Stimulated activated naive CD4-positive, alpha-beta T cell (primary cell): ENCODE measurements at places on chromosomes 7 and 10.

- no peak for DNase-seq
These were observed 515 bp downstream of the BEND7 start for GRCh38 chr10:13528123-13528874.

DNA sequence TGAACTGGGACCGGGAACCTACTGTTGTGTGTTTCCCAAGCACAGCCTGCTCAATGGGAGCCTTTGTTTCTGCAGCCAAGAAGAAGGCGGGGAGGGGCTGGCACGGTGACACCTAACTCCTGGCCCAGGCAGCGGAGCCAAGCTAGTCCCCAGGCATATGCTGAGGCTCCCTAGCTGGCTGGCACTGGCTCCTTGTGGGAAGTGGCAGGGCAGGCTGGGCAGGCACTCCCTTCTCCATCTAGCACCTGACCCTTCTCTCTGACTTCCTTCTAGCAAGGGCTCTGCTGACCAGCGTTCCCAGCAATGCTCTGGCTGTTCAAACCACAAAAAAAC is 325.0 kb downstream of the PLXNA4 start:
- DNase-seq = no peak

- DNase-seq = no peak
These were observed 3.0 kb downstream of the ZFAND2A start for GRCh38 chr7:1156782-1157535.

DNA sequence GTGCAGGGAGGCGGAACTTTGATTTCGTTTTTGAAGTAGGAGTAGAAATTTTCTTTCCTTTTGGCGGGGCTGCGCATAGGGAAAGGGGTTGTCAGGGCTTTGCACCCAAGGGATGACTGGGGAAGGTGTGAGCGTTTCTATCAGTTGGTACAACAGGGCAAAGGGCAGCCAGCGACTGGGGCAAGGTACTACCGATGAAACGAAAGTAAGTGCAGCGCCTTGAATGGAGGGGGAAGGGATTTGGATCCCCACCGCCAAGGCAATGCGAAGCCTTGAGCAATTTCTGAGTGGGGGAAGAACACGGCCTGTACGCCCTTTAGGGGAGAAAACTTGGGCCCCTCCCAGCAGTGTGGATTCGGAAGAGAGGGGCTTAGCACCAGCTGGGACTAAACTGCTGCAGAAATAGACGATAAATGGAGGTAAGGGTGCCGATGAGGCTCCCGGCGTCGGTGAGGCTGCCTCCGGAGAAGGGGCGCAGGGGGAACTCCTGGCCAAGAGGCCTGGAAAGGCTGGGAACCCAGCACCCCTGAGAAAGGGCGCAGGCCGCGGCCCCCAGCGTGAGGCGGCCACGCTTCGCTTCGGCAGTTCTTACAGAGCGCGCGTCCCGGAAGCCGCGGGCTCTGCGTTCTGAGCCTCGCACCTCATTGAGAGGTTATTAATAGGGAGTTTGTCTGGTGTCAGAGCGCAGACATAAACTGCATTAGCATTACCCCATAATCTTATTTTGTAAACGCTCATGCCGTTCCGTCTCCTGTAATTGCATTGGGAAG is 10.0 kb upstream of the TLX1 start:
- peak; percentile 15 for DNase-seq

GRCh38 chr10:124616040-124616835 is 127.9 kb downstream of the FAM53B start:
- DNase-seq = no peak

GRCh38 chr7:36526863-36527548 is 137.3 kb downstream of the ANLN start:
- no peak for DNase-seq

GRCh38 chr10:60042914-60043313 is 136.6 kb upstream of the CCDC6 start:
- no peak for DNase-seq

DNA sequence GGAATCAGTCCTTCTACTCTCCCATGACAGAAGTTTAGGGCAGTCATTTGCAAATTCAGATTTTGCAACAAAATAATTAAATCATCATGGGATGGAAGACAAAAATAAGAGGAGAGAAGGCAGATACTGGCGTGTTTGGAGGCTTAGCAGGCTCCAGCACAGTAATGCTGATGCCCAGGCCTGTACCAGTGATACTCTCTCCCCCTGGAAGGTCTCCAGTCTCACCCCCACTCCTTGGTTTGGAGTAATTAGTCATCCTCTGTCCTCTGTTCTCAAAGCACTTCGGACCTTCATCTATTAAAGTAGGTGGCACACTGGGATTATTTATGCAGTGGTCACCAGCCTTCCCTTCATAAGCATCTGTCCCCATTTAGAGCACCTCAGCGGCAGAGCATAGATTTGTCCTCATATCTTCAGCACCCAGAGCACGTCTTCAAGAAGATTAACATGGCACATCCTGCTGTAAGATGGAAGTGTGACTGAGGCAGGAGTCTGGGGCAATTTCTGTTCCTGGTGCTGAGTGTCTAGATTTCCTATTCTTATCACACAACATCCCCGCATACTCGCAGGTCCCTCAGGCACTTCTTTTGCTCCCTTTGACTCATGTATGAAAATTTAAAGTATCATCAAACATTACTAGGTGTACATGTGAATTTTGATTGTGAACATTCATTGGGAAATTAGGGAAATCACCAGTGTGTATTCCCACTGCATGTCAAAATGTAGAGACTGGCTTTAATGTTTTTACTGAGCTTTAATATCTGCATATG is 31.3 kb upstream of the TRIL start:
- DNase-seq = no peak

GRCh38 chr10:33257439-33258080 is 76.9 kb downstream of the NRP1 start:
- no peak for DNase-seq

DNA sequence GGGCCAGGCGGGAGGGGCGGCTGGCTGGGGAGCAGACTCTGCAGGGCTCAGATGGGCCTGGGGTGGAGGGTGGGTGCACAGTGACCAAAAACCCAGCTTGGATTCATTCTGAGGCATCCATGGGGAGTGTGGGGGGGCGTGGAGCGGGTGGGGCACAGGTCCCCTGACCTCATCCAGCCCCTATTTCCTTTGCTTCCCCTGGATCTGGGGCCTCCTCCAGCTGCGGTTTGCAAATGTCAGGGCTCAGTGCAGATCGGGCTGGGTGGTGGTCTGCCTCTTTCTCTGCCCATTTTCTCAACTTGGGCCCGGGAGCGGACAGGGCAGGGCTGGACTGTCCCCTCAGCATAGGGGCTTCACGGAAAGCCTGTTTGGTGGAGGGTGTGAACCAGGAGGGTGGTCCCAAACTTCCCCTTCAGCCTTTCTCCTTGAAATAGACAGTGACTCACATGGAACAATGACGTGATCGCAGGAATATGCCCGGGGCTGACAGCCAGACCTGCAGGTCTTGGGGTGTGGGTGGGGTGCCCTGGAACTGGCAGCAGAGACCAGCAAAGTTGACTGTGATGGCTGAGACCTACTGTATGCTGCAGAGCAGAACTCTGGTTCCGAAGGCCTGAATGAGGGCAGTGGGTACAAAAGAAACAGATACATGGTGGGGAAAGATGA is 72.9 kb upstream of the PODXL start:
- no peak for DNase-seq

GRCh38 chr7:90645784-90646183 is 49.7 kb downstream of the CDK14 start:
- no peak for DNase-seq

DNA sequence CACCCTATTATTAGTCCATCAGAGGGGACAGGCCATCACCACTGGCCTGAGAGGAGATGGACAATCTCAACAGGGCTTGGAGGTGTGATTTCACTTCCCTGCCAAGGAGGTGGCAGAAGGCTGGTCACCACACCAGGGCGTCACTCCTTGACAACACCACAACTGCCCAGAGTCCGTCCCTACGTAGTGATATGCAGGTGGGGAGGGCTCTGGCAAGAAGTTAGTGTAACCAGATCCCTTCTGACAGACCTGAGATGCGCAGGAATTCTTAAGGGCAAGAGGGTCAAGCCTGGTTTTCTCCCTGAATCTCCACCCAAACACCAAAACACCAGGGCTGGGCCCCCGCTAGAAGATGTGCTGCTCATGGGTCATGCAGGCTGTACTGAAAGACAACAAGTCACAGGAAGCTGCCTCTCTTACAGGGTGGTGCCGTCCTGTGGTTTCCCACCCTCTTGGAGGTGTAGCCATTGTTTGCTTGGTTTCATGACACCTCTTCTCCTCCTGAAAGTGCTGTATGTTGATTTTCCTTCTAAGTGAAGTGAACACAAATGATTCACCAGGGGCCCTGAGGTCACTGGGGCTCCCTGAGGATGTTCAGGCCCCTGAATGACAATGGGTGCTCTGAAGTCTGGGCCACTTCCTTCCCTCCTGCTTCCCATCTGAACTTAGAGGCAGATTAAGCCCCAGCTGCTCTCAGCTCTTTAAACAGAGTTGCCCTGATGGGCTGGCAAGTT is 27.1 kb downstream of the ATXN7L1 start:
- DNase-seq = peak; percentile 67

GRCh38 chr7:108535744-108536143 is 9.8 kb upstream of the PNPLA8 start:
- DNase-seq = no peak

DNA sequence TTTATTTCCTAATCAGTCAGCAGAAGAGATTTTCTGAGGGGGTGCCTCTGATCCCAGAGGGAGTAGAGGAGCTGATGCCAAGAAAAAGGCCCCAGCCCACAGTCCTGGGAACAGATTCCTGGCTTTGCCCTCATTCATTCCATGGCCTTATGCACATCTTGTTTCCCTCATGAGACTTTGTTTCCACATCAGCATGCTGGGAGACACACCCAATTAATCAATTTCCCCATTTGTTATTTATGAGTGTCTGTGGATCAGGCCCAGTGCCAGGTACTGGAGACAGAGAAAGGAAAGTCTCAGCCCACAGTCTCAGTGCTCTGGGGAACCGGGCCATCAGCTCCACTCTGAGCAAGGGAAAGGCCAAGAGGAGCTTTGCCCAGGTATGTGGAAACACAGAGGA is 496.2 kb upstream of the ZMIZ1 start:
- DNase-seq = no peak

GRCh38 chr10:6647811-6648526 is 67.9 kb upstream of the PRKCQ start:
- DNase-seq = peak; percentile 24

GRCh38 chr10:8112230-8112905 is 57.9 kb downstream of the GATA3 start:
- DNase-seq = no peak

DNA sequence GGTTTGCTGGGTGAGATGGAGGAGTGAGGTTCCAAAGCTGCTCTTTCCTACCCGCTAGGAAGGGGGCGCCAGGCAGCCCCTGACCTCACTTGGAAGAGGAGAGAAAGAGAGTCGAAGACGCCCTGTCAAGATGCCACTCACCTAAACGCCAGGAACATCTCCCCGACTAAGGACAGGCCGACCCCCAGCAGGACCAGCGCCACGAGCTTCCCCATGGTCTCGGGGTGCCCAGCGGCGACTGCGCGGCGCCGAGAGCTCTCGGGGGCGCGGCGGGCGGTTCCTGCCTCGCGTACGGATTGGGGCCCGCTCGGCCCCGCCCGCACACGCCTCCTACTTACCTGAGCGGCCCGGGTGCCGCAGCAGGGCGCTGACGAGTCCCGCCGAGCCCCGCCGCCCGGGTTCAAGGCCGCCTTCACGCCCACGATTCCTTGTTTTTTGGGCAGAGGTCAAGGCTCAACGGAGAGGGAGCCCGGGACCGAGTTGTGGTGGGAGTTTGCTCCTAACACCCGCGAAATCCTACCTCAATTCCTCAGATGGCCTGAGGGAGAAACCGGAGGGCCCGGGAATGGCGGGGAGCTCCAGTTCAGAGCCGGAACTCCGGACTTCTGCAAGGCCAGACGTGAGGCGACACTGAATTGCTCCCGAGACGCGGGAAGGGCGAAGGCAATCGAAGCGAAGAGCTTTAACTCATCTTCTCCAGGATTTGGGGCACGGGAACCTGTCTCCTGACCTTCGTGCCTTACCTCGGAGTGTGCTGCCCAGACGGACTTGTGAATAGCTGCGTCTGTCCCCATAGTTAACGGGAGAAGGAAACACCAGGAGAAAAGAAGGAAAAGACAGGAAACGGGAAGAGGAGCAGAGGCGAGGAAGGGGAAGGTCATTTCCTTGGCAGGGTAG is at the start of gene PON3:
TSS of gene PON3 (minus strand) at position 240 of the 897 bp plus-strand sequence. CDS start at position 215, 25 bp downstream.
- peak; percentile 30 for DNase-seq

GRCh38 chr7:131721660-131722059 is 165.2 kb upstream of the PODXL start:
- no peak for DNase-seq

DNA sequence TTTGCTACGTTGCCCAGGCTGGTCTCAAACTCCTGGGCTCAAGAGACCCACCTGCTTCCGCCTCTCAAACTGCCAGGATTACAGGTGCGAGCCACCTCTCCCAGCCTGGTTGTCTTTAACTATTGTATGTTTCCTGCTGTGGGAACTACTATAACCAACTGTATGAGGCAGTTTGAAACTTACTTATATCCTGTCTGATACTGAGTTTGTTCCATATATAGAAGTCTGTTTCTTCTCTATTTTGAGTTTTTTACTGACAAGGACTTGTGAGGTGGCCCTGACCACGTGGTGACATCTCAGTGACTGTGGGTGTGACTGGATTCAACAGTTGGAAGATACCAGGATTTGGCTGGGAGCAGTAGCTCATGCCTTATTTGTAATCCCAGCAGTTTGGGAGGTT is 14.2 kb downstream of the FBH1 start:
- DNase-seq = no peak

DNA sequence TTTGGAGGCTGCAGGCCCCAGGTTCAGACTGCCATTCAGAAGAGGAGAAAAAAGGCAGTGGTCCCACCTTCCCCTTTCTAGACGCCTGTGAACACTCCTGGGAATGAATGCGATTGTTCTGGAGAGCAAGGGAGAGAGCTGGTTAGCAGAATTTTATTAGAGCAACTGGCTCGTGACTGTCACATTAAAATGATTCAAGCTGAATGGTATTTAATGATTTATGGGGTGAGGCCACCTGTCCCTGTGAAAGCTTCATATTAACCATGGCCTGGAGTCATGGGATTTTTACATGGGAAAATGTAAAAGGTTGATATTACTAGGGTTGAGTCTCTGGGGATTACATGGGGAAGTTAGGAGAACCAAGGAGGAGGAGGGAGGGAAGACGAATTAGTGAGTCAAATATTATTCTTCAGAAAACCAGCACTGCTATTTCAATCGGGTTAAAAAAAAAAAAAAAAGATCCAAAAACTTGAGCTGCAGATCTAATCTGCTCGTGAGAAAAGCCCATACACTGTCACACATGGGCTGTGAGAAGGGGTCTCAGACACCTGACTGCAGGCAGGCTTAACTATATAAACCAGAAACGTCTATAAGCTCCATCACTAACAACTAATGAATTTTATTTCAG is 8.3 kb downstream of the CXCL12 start:
- DNase-seq = no peak

GRCh38 chr10:33743429-33743857 is 409.0 kb upstream of the NRP1 start:
- DNase-seq = no peak

GRCh38 chr10:126099366-126099765 is 203.0 kb downstream of the FANK1 start:
- no peak for DNase-seq

- no peak for DNase-seq
These were observed 994 bp upstream of the LRGUK start for GRCh38 chr7:134126146-134126545.

DNA sequence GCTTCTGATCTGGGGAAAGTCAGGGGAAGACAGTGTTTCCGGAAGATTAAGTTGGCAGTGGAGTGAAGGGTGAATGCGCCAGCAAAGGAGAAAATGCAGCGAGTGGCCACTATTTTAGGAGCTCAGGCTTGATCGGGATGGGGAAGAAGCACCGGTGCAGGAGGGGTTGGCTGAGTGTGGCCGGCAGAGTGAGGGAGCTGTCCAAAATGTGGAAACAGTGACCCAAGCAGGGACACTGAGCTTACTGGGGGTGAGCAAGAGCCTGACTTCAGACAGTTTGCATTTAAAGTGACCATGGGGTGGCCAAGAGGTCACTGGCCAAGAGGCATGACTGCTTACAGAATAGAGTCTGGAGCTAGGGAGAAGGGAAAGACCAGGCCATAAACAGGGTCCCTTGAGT is 79.3 kb downstream of the GOLGA7B start:
- DNase-seq = no peak
